ENCODE measurements at places on chromosomes 5 and 9.

DNA sequence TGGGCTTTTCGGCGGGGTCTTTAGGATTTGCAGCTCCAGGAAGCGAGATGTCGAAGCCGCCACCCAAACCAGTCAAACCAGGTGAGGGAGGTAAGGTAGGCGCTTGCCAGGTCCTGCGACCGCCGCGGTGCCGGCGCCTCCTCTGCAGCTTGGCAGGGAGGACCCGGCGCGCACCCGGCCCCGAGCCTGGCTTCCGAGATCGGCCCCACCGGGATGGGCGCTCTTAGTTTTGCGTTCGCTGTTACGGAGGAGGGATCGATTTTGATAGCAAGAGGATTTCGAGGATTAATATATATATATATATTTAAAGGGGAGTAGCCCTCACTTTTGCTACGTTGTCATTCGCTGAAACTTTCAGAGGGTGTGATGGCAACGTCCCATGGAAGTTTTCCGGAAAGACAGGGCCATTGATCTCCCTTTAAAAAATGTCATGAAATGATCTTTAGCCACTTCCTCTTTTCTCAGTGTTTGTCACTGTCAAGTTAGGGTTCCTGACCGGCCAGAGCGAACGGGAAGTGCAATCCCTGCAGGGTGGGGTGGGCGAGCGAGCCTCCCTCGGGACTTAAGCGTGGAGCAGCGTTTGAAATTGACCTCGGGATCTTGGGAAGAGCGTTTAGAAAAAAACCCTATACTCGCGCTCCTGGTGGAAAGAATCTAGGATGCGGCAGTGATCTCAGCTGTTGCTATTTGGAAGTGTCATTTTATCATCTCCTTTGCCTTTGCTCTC lies 495 bp downstream of the OSTF1 start:
- peak; percentile 44 for DNase-seq

DNA sequence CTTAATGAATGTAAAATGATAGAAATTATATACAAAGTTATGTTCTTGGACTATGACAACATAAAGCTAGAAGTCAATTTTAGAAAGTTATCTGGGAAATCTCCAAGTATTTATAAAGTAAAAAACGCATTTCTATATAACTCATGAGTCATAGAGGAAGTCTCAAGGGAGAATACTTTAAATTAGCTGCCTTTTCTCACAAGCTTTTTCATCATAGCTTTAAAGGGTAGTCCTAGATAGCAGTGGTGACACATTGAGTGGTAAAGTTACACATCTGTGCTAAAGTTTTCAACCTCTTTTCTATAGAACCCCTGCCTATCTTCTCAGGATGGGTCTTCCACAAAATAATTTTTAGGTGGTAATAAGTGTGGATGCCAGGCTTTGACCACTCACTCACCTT lies 598.3 kb upstream of the FAM174A start:
- no peak for DNase-seq

- no peak for DNase-seq
Observed at GRCh38 chr9:131379056-131379455, 14.8 kb upstream of the PRRC2B start.

GRCh38 chr9:111740739-111741138 lies 54.0 kb downstream of the SHOC1 start:
- DNase-seq, result no peak

DNA sequence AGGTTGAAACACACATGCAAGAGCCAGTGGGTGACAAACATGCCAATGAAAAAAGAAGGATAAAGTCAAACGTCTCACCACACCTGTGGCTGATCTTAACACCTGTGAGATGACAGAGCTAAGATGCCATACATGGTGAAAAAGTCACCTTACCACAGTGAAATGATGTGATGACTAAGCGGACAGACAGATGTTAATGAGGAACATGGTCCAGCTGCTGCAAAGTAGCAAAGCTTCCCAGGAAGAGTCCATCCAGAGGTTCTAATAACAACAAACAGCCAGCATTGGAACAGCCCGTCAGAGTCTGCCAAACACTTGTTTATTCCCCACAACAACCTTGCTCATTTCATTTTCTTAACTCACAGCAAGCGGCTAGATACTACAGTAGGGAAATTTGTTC lies 1.9 kb downstream of the KIAA1191 start:
- no peak for DNase-seq

DNA sequence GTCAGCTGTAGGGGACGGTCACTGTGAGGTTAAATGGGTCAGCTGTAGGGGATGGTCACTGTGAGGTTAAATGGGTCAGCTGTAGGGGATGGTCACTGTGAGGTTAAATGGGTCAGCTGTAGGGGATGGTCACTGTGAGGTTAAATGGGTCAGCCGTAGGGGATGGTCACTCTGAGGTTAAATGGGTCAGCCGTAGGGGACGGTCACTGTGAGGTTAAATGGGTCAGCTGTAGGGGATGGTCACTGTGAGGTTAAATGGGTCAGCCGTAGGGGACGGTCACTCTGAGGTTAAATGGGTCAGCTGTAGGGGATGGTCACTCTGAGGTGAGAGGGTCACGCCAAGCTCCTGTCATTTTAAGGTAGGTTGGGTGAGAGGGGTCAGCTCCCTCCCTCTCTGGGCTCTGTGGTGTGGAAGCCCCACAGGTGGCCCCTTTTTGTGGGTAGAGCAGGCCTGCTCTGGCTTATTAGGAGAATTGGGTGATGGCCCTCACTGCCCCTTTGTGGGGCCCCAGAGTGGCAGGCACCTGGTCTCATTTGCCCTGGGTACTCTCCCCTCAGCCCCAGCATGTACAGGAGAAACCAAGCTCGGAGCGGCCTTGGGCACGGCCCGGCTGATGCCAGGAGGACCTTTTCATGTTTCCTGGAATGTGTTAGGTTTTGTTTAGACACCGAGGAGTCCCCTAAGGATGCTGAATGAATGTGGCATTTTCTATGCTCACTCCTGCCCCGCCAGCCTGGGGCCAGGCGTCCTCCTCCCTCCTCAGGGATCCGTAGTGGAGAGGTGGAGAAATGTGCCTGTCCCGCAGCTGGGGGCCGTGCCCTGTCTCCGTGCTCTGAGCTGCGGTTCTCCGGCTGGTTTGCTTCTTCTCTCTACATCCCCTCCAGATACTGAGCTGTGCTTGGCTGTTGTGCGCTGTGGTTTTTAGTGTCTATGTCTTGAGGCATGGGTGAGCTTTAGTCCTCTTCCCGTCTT lies 31.4 kb downstream of the AHRR start:
- DNase-seq, result no peak

Data from activated T-cell treated with anti-CD3 and anti-CD28 coated beads, Interleukin-2, amount 50 U/mL, for 24 hours (primary cell).